ENCODE measurements at places on chromosomes 1 and 21.
A peak's percentile ranks its signal among the peaks of the same experiment; 100 is the strongest.

GRCh38 chr1:55592122-55592521, 377.0 kb upstream of the USP24 start:
- DNase-seq, result no peak

DNA sequence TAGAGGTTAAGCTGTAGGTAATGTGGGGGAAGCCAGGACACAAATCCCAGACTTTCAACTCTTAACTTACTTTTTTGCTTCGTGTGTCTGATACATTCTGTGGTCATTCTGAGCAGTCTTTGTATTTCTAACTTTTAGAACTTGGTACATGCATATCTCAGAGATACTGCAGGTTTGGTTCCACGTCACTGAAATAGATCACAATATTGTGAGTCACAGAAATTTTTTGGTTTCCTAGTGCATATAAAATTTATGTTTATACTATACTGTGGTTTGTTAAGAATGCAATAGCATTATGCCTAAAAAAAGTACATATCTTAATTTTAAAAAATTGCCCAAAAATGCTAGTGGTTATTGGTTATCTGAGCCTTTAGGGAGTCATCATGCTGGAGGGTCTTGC, 3.2 kb downstream of the URB2 start:
- no peak for DNase-seq

- no peak for DNase-seq
These were observed 32.9 kb upstream of the CSF1 start for GRCh38 chr1:109877776-109878175.

GRCh38 chr1:53579221-53580008, 120.2 kb downstream of the DMRTB1 start:
- no peak for DNase-seq

DNA sequence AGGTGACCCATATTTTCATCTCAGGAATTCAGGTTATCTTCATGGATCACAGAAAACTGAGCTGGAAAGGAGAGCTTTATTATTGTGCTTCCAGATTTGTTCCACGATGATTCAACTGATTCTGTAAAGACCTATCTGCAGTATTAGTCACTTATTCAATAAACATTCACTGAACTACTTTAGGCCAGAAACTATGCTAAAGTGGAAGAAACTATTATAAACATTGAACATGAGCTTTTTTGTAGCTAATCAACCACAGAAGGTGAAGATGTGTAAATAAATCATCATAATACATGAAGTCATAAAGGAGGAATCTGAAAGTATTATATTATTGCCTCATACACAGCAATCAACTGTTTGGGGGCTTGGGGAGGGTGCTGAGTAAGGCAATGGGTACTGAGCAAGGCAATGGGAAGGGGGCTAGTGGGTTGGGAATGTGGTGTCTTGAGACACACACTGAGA, 30.6 kb upstream of the EXO1 start:
- no peak for DNase-seq

GRCh38 chr1:247535402-247535801, 838 bp downstream of the OR2C3 start:
- DNase-seq, result no peak

- DNase-seq, result peak; percentile 10
These were observed 3.7 kb downstream of the OPRD1 start for GRCh38 chr1:28815533-28816185.

- no peak for DNase-seq
These were observed 306.5 kb upstream of the NR5A2 start for GRCh38 chr1:199721001-199721400.

DNA sequence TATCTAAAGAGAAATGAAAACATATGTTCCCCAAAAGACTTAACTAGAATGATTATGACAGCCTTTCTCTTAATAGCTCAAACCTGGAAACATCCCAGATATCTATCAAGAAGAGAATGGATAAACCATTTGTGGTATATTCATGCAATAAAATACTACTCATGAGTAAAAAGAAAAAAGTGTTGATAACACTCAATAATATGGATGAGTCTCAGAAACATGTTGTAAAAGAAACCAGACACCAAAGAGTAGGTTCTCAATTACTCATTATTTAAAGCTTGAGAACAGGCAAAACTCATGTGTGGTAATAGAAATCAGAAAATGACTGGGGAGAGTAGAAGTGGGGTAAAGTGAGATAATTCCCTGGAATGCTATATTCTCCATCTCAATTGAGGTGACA, 154.1 kb downstream of the PHTF1 start:
- DNase-seq, result no peak

GRCh38 chr21:46596201-46596600, 8.7 kb downstream of the S100B start:
- no peak for DNase-seq

GRCh38 chr1:13930151-13930550, 230.2 kb downstream of the PRDM2 start:
- DNase-seq, result peak; percentile 15

DNA sequence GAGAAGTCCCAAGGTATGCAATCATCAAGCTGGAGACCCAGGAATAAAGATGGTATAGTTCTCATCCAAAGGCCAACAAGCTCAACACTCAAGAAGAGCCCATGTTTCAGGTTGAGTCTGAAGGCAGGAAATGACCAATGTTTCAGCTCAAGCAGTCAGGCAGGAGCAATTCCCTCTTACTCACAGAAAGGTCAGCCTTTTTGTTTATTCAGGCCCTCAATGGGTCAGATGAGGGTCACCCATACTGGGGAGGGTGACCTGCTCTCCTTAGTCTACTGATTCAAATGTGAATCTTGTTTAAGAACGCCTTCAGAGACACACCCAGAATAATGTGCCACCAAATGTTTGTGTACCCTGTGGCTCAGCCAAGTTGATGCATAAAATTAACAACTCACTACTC, 262.4 kb downstream of the USP25 start:
- DNase-seq, result no peak

GRCh38 chr1:209411491-209411929, 172.0 kb upstream of the CAMK1G start:
- DNase-seq, result no peak

DNA sequence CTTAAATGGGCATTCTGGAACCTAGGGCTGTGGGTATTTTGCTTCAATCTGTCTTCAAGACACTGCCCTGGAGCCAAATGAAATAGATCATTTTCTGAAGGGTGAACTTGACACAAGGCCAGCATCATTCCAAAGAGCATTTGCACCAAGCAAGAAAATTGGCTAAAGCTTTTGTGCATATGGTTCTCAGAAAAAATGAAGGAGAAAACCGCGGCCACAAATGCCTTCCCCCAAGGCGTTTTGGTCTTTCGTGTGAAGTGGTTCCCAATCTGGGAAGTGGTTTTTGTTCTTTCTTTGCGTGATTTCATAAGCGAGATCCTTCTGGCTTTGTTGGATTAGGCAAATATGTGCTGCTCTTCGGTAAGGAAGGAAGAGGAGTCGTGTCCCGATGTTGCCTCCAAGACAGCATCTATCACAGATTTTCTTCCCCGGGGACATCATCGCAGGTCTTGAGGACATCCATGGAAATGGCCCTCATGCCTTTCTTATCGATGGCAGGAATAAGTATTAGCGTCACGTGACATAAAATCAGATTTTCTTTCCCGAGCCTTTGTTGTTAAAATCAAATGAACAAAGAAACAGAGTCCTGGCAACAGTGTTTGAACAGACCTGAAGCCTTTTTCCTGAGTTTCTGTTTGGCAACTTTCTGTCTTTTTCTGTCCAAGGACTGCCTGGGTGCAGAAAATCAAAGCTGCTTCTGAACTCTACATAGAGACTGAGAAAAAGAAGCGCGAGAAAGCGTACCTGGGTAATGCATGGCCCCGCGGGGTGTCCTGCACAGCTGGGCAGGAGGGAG, 31.0 kb downstream of the ATP5PO start:
- DNase-seq, result no peak

DNA sequence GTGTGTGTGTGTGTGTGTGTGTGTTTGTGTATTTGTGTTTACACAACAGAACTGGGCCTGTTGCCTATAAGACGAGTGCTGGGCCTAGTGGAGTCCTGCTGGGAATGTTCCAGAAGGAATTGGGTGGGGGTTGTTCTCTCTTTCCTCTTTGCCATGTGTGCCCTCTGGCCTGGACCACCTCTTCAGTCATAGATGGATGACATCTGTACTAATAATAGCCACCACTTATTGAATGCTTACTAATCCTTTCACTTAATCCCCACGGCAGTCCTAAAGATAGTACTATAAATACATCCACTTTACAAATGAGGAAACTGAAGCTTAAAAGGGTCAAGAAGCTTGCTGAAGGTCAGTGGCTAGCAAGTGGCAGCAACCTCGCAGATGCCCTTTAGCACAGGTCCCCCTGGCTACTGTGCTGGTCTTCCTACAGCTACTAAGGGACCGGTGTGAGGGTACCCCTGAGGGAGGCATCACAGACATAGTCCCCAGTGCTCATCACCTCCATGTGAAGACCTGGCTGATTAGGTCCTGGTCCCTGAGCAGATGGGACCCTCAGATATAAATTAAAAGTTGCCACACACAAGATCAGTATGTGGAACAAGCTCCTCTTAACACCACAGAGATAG, 55.2 kb upstream of the KIF1B start:
- DNase-seq, result no peak

- no peak for DNase-seq
These were observed 40.3 kb downstream of the FNBP1L start for GRCh38 chr1:93488207-93488606.

DNA sequence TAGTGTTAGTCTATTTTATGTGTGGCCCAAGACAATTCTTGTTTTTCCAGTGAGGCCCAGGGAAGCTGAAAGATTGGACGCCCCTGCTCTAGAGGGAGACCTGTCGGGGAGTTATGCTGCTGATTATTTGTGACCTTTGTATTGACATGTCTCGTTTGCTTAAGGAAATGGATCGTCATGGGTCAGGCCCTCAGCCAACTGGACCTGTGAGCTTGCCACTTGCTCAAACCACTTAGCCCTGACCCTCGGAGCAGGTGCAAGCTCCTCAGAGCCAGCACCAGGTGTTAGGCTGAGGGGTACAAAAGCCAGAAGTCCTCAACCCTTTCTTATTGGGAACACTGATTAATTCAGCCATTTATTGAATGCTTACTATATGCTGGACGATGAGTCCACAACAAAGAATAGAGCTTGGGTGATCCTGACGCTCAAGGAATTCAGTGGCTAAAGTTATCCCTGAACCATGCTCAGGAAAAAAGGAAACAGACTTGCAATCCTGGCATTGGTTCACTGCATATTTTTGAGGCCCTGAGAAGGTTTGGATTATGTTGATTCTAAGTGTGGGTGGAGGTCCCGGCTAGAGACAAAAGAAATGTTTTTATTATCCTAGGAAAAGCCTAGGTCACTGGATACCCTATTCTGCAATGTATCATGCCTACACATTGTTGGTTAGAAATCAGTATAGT, 19.0 kb downstream of the TGFB2 start:
- no peak for DNase-seq

DNA sequence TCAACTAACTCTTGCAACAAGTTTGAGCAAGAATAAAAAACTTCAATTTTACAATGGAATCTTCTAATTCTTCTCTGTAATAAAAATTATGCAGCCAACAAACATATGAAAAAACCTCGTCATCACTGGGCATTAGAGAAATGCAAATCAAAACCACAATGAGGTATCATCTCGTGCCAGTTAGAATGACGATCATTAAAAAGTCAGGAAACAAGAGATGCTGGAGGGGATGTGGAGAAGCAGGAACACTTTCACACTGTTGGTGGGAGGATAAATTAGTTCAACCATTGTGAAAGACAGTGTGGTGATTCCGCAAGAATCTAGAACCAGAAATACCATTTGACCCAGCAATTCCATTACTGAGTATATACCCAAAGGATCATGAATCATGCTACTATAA, 327.5 kb upstream of the LYPLAL1 start:
- no peak for DNase-seq

- DNase-seq, result no peak
These were observed 78.9 kb downstream of the RAP1GAP start for GRCh38 chr1:21590126-21590880.

- no peak for DNase-seq
These were observed 130.0 kb upstream of the KLHDC7A start for GRCh38 chr1:18350747-18351146.

GRCh38 chr21:38768471-38769063, 37.2 kb upstream of the ETS2 start:
- DNase-seq, result peak; percentile 73
